ENCODE measurements at places on chromosomes 2 and 18.

GRCh38 chr2:143819190-143819735 lies 690.0 kb downstream of the ARHGAP15 start:
- DNase-seq: peak; percentile 52

DNA sequence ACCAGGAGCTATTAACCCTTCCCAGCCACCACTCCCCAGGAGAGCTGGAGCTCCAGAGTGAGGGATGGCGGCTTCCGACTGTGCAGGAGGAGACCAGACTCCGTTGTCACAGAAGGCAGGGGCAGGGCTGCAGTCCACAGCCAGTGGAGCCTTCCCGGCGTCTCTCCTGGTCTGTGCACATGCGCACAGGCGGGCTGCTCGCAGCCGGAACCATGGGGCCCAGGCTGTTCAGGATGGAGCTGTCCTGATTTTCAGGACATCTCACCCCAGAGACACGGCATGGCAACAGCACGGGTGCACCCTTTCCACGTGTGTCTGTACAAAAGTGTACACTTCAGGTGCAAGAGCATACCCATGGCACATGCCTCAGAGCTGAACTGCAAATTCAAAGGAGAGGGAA lies 28.9 kb downstream of the EIPR1 start:
- DNase-seq: no peak

DNA sequence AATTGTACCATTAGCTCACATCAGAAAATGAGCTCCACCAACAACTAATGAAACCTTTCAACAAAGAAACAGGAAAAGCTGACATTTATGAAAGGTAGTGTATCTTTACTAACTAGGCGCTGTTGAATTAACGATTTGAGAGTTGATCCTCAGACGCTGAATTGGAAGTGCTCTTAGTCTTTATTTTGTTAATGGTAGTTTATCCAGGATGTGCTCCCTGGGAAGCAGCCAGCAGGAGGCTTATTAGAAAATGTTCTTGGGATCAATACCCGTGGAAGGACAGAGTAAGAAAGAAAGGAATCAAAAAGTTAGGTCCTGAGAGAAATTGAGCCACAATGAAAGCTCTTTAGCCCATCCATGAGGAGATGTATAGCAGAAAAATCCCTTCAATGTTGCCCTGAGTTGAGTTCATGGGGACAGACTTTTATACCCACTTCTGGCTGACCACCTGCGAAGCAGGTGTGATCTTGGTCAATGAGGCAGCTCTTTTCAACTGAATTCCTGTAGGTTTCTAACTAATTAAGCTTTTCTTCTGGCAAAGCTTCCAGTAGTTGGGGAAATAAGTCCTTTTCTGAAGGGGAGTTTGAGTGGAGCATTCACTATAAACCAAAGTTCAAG lies 492.6 kb upstream of the REG3G start:
- DNase-seq: no peak

DNA sequence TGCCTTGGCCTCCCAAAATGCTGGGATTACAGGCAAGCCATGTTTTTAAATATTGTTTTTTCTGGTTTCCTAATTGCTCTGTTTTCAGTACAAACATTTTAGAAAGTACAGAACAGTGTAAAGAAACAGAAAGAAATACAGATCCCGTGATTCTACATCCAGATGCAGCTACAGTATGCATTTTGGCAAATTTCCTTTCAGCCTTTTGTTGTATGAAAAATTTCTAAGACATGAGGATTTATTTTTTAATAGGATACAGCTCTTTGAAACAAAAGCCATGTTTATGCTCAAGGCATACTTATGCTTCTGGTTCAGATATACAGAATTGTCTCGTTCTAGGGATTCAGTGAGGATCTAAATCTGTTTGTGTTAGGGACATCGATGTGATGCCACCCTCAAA lies 109.5 kb downstream of the MAP2 start:
- DNase-seq: peak; percentile 13

- no peak for DNase-seq
Measured at GRCh38 chr2:46056541-46056940, 240.7 kb upstream of the EPAS1 start.

DNA sequence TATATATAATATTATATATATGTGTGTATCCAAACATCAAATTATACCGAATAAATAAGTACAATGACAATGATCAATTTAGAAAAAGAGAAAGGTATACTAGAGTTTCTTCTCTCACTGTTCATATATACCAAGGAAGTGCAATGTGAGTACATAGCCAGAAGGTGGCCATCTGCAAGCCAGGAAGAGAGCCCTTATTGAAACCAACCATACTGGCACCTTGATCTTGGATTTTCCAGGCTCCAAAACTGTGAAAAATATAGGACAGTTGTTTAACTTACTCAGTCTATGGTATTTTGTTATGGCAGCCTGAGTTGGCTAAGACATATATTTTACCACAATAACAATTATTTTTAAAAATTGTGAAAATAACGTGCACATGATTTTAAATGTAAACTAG lies 1490.2 kb upstream of the SLC39A10 start:
- DNase-seq: peak; percentile 18

GRCh38 chr2:186590350-186590758 lies 498 bp downstream of the ITGAV start:
- peak; percentile 60 for DNase-seq

DNA sequence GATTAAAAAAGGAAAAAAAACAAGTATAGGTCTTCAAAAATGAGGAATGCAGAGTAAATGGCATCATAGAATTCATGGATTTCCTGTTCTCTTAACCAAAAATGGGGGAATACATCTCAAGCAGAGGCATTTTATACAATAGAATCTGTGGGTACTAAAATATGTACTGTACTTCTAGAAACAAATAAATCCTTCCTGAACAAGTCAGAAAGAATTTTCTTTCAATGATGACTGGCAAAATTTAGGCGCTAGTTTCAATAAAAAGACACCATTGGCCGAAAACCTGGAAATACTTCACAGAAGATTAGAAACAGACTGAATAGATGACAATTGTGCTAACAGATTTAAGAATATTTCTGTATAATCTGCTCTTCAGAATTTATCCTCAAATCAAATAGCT lies 15.1 kb downstream of the TRAK2 start:
- no peak for DNase-seq

DNA sequence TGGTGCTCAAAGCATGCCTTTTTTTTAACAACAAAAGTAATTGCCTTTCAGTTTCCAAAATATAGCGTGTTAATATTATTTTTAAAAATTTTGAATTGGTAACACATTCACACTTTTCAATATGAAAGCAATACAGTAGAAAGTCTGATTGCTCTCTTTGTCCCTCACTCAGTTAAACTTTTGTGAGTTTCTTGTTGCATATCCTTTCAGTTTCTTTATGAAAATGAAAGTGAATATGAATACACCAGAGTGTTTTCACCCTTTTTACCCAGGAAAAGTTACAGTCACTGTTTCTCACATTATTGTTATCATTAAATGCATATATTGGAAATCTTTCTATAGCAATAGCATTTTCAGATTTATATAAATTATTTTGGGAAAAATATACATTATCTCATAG lies 377.4 kb upstream of the CRIM1 start:
- DNase-seq: no peak

DNA sequence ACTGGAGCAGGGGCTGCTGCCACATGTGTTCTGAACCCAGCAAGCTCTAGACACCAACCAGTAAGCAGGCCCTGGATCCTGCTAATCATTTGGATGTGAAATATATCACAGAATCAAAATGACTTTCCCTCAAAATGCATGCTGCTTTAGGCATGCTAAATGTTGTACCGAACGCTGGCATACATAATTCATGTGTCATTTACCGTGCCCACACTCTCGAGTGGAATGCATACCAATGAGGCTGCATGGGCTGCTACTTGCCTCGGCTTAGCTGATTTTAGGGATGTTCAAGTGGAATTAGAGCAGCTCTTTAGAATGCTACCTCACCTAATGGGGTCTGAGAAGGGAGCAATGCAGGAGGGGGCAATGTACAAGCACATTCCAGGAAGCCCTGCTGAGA lies 509.6 kb upstream of the RAB6C start:
- no peak for DNase-seq

DNA sequence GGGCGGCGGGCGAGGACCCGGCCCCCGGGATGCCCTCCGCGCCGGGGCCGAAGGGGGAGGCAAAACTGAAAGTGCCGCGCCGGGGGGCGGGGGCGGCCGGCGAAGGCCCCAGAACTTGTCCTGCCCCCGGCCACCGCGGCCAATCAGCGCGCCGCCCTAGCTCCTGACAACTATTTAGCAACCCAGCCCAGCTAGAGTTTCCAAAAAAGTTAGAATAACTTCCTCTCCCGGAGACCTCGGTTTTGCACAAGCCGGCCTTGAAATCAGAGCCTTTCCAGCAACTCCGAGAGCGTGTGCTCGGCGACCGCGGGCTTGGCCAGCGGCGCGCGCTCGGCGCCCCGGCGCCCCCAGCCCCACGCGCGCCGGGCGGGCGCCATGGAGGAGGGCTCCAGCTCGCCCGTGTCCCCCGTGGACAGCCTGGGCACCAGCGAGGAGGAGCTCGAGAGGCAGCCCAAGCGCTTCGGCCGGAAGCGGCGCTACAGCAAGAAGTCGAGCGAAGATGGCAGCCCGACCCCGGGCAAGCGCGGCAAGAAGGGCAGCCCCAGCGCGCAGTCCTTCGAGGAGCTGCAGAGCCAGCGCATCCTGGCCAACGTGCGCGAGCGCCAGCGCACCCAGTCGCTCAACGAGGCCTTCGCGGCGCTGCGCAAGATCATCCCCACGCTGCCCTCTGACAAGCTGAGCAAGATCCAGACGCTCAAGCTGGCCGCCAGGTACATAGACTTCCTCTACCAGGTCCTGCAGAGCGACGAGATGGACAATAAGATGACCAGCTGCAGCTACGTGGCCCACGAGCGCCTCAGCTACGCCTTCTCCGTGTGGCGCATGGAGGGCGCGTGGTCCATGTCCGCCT lies at the start of gene TWIST2:
TWIST2 (plus strand) TSS at position 245 of the 850 bp plus-strand sequence; CDS start at position 376, 131 bp downstream.
- DNase-seq: peak; percentile 88

DNA sequence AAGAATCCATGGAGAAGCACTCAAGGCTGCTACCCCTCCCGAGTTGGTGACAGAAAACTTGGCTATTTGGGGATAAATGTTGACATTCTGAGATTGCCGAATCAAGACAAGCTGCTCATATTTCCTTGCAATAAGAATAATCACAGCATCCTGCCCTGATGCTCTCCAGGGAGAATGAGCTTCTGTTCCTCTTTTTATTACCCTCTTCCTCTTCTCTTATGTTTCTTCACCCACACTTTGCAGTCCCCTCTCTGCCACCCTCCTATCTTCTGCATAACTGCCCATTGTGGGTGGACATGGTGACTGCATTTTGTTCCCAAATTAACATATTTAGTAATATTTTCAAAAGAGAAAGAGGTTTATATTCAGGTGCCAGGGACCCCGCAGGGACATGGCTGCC lies 11.9 kb upstream of the MSGN1 start:
- no peak for DNase-seq

DNA sequence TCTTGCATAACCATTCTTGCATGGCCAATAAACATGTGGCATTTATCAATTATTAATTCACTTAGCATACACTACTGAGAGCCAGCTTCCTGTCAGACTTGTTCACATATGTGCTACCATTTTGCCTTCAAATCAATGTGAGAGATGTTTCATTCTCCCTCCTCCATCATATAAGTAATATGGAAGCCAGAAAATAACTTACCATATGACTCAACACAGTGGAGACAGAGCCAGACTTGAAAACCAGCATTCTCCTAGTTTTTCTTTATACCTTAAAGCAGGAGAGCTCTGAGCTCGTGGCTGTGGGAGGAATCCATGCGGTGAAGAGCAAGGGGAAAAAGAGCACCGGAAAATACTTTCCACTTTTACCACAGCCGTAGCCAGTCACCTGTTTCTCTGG lies 215.0 kb upstream of the LRATD1 start:
- no peak for DNase-seq

DNA sequence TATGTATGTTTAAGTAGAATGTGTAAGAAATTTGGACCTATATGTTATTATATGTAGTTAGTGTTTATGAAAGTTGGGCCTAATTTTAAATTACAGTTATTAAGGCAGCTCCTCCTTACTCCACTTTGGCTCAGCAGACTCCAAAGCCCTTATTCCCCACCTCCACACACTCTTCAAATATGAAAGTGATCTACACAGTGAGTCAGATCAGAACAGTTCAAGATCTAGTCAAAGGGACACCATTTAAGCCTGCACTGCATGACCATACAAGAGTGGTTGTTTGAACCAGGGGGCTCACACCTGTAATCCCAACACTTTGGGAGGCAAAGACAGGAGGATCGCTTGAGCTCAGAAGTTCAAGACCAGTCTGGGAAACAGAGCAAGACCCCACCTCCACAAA lies 21.2 kb upstream of the PMAIP1 start:
- DNase-seq: no peak

GRCh38 chr2:53347269-53347668 lies 420.3 kb upstream of the CHAC2 start:
- no peak for DNase-seq

DNA sequence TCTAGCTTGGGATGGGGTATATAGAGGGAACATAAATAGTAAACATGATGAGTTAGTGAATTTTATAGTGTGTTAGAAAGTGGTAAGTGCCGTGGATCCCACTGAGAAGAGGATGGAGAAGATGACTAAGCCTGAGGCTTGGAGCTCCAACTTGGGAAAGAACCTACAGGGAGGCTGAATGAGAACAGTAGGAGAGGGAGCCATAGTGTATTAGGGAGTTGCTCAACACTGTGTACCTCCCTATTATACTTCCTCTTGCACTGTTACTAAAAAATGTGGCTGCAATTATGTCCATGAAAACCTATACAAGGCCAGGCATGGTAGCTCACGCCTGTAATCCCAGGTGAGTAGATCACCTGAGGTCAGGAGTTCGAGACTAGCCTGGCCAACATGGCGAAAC lies 2.9 kb upstream of the SLC19A3 start:
- no peak for DNase-seq

- no peak for DNase-seq
Measured at GRCh38 chr2:17756668-17757067, 2.7 kb downstream of the GEN1 start.
